ENCODE measurements at places on chromosomes 1 and 21.

- DNase-seq = no peak
Observed at GRCh38 chr1:109807822-109808680, 44.3 kb upstream of the EPS8L3 start.

DNA sequence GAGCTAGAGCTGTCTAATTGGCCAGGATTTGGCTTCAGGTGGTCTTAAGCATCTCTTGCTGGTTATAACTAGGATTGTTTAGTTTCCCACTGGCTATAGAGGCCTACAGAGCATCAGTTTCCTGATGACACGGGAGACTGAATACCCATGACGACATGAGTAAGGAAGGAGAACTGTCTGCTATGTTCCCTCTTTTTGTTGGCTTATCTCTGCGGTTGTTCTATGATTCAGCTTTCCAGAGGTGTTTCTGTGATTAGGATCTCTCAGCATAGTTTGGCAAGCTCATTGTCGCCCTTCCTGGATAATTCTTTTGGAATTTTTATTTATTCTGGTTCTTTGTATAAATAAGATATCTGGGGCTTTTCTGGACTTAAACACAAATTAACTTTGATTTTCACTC lies 163.4 kb downstream of the OLFM3 start:
- no peak for DNase-seq

GRCh38 chr1:248871837-248872401 lies 13.0 kb upstream of the ZNF692 start:
- no peak for DNase-seq

GRCh38 chr1:46098027-46098712 lies 34.3 kb downstream of the PIK3R3 start:
- DNase-seq = no peak

GRCh38 chr1:62045574-62045973 lies 149.1 kb upstream of the L1TD1 start:
- DNase-seq = no peak

GRCh38 chr21:41186755-41187536 lies 19.0 kb downstream of the BACE2 start:
- no peak for DNase-seq

- no peak for DNase-seq
Observed at GRCh38 chr1:230800891-230801840, 54.0 kb downstream of the CAPN9 start.

DNA sequence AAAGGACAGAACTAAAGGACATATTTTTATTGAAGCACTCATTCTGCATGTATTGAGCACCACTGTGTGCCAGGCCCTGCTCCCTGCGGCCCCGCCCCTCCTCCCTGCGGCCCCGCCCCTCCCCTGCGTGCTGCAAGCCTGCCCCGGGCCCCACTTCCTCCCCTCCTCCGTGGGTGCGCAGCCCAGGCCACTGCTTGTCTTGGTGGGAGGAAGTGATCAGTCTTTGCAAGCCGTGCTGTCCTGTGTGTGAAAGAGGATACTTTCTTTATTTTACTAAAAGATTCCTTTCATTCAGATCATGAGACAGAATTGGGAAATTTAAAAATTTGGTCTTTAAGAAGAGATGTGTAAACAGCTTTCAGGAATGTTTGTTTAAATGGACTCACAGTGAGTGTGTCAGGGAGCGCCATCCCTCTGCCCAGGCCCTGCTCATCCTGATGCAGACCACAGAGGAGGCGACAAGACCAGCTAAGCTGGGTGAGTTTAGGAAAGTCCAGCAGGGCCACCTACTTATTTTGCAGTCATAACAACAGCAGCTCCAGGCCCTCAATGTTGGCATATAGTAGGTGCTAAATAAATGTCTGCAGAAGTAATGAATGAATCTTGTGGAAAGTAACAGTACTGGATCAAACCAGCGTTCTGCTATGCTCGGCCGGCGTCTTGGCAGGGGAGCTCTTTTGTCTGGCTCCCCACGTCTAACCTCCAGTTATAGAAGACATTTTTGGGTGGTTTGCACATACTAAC lies 88.3 kb upstream of the SELENON start:
- peak; percentile 12 for DNase-seq

- no peak for DNase-seq
Observed at GRCh38 chr1:42158189-42158588, 5.0 kb downstream of the GUCA2B start.

GRCh38 chr1:33295450-33296081 lies 25.3 kb downstream of the A3GALT2 start:
- DNase-seq = peak; percentile 87

DNA sequence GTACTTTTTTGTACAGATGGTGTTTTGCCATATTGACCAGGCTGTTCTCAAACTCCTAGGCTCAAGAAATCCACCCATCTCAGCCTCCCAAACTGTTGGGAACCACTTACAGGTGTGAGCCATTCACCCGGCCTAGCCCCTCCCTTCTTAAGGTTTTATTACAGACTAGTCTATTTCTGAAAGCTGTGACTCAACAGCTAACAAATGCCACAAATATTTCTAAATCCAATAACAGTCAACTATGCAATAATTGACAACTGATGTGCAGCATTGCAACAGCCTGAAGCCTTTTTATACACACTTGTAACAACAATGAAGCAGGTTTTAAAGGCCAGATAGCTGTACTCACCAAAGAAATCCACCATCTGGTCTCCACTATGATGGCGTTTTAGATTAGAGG lies 51.4 kb downstream of the GRIK1 start:
- DNase-seq = no peak

- DNase-seq = no peak
Observed at GRCh38 chr21:38613686-38614085, 115.4 kb upstream of the ERG start.

- no peak for DNase-seq
Observed at GRCh38 chr1:74726063-74726462, 6.8 kb downstream of the CRYZ start.

DNA sequence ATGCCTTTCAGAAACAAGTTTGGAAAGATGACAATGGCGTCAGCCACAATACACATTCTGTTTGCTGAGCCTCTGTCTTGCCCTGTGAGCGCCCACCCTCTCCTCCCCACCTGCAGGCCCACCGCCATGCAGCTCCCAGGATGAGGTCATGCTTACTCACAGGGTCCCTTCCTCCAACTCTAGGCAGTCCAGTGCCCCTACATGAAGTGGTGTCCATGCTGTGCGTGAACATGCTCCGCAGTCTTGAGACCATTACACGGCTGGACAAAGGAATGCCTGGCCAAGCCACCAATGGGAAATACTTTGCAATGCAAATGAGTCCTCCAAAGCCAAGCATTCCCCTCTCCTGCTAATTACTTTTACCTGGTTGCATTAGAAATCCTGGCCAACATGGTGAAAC lies 92.2 kb downstream of the CD58 start:
- no peak for DNase-seq

- no peak for DNase-seq
Observed at GRCh38 chr1:182587666-182588499, 1.2 kb downstream of the RNASEL start.

GRCh38 chr1:225485991-225486530 lies 58.2 kb upstream of the LBR start:
- DNase-seq = no peak

GRCh38 chr1:238334170-238334569 lies 443.4 kb upstream of the ZP4 start:
- no peak for DNase-seq

- no peak for DNase-seq
Observed at GRCh38 chr1:50415235-50416149, 7.8 kb downstream of the DMRTA2 start.

DNA sequence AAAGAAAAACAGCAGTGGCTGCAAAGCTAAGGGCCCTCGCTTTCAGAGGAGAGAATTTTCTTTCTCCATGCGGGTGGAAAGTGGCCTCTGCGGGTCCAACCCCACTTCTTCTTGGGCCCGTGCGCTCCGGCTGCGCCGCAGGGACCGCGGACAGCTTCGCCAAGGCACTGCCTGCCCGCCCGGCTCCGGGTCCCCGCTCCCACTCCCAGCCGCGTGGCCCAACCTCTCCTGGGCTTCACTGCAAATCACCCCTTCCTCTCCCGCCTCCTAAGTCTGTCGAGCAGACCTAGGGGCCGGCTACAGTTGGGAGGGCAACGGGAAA lies 1.0 kb upstream of the RUNX3 start:
- DNase-seq = no peak

- DNase-seq = no peak
Observed at GRCh38 chr1:210769473-210769872, 364.5 kb downstream of the KCNH1 start.

DNA sequence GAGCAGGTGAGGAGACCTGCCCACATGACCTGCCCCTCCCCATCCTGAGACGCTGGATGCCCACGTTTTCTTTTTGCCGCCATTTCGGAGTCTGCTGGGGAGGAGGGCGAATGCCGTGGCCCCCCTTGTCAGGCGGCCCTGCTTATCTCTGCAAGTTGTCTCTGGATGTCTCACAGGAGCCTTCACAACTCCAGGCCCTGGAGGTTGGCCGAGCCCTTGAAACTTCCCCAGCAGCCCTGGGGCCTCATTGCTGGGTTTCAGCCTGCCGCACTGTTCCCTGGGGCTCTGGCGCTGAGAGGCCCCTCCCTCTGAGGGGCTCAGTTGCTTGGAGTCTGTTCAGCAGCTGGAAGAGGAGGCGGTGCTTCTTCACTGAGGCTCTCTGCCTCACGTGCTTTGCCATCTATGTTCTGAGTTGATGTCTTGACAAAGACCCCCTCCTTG lies 29.8 kb upstream of the ZBTB21 start:
- DNase-seq = peak; percentile 53

DNA sequence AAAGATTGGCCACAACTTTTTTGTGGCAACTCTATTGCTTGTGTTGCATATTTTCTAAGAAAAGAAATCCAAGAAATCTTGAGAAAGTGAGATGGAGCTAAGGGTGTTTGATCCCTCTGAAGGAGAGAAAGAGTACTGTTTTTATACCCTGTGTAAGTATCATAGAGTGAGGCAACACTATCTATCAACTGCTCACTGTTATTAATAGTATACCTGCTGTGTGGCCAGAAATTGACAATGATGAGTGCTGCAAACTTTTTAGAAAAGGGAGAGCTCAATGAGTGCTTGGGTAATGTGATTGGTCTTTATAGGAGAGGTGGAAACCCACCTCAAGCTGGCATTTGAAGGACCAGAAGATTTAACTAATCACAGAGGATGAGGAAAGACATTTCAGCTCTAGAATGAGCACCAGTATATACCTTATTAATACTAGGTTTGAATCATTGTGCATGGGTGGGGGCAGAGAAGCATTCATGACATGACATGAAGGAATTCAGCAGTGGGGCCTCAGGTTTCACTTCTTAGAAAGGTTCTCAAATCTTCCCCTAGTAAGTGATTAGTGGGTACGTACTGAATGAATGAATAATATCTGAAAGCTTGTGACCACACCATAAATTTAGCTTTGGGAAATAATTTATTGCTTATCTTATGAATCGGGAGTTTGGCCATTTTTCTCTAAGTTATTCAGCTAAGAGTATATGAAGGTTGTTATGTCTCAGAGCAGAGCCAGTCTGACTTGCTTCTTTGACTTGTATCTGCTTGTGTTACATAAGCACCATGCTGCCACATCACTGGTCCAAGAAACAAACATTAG lies 169.2 kb upstream of the SGIP1 start:
- no peak for DNase-seq

DNA sequence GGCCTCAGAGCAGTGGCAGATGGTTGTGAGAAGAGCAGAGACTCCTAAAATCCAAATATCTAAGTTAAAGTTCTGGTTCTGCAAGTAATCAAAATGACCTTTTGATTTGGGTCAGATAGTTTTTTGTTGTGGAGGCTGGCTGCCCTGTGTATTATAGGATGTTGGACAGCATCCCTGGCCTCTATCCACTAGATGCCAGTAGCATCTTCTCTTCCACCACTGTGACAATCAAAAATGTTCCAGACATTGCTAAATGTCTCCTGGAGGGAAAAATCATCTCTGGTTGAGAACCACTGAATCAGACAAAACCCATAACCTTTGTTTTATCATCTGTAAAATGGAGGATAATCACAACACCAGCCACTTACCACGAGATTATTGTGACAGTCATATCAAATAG lies 5.9 kb upstream of the DPT start:
- no peak for DNase-seq

GRCh38 chr1:205032508-205032907 lies 10.5 kb upstream of the CNTN2 start:
- DNase-seq = no peak

DNA sequence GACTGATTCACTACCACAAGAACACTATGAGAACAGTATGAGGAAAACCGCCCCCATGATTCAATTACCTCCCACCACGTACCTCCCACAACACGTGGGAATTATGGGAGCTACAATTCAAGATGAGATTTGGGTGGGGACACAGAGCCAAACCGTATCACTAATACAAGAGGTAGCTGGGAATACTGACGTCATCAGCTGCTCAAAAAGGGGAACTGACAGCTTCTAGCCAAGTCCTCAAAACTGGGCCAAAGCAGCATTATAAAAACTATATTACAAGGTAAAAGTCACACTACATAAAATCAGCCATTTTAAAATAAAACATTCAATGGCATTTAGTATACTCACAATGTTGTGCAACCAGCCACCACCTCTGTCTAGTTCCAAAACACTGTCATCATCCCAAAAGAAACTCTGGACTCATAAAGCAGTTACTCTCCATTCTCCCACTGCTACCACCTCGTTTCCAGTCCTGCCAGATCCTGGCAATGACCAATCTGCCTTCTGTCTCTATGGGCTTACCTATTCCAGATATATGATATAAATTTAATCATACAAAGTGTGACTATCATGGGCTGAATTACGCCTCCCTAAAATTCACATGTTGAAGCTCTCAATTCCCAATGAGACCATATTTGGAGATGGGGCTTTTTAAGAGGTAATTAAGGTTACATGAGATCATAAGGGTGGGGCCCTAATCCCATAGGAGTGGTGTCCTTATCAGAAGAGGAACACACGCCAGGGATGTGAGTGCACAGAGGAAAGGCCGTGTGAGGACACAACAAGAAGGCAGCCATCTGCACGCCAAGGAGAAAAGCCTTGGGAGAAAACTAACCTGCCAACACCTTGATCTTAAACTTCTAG lies 192.1 kb downstream of the SETD4 start:
- no peak for DNase-seq

GRCh38 chr1:51643362-51643761 lies 26.5 kb downstream of the OSBPL9 start:
- no peak for DNase-seq

Data from uterus (tissue), 4 donors.